ENCODE measurements at places on chromosomes 16 and 17. TPM values are rescaled to one million over a fixed set of nuclear protein-coding genes. Genes with fewer than 3 reads are reported as not detected.
A peak's percentile ranks its signal among the peaks of the same experiment; 100 is the strongest.

DNA sequence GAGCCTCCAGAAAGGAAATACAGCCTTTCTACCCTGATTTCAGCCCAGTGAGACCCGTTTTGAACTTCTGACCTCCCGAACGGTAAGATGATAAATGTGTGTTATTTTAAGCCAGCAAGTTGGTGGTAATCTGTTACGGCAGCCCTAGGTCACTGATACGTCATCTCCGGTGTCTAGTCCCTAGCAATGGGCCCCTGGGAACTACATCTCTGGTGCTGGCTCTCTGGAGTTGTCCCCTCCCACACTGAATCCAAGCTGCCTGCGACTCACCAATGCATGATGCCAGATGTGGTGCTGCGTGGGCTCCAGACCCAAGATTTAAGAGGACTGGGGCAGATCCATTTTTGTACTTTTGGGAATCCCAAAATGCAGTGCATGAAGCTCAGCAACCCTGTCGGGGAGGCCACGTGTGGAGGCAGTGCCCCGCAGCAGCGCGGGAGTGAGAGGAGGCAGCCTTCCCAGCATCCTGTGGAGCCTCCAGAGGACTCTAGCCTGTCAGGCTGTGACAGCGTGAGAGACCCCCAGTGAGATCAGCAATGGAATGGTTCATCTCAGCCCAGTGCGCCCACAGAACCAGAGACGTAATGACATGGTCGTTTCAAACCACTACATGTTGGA is 43.6 kb upstream of the USP7 start:
- H3K27me3 ChIP-seq, result peaks cover 4% of the 10 kb centered on the region
- H3K27ac ChIP-seq, result no peak overlapping the region
- H3K4me3 ChIP-seq, result no peak overlapping the region
- H3K4me1 ChIP-seq, result peaks cover 9% of the 10 kb centered on the region
- no peak for DNase-seq

DNA sequence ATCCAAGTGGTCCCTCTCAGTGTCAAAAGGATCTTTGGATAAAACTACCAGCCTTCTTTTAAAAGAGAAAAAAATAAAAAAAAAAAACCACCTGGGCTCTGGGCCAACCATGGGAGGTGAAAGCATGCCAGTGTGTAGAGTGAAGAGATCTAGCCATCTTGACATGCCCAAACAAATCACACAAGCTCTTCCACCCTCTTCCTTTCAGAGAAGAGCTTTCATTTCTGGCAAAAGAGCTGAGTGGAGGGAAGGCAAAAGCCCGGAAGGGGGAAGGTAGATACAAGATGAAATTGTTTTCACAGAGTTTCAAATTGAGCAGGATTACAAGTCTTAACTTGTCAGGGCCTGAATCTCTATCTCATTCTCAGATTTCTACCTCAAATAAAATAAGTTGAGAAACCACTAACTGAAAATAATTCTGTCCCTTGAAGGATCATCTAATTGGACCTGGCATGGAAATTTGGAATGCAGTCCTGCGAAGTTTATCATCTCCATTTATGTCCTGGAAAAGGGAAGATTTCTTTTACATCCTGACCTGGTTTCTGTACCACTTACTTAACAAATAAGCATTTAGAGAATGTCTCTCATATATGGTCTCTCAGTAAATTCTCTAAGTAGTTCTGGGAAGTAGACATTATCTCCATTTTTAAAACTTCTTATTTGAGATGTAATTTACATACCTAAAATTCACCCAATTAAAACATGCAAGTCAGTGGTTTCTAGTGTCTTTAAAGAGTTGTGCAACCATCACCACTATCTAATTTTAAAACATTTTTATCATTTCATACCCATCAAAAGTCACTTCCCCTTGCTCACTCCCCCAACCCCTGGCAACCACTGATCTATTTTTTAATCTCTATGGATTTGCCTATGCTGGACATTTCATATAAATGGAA is 93.7 kb downstream of the TANGO6 start:
- H3K4me1 ChIP-seq, result no peaks in the 10 kb centered on the region
- peaks cover 10% of the 10 kb centered on the region for H3K36me3 ChIP-seq
- H3K27ac ChIP-seq, result no peak overlapping the region
- DNase-seq, result no peak
- H3K27me3 ChIP-seq, result no peaks in the 10 kb centered on the region

GRCh38 chr17:71412803-71413202 is 708.0 kb upstream of the SOX9 start:
- DNase-seq, result no peak
- H3K36me3 ChIP-seq, result no peaks in the 10 kb centered on the region
- H3K27me3 ChIP-seq, result no peaks in the 10 kb centered on the region
- no peaks in the 10 kb centered on the region for H3K4me1 ChIP-seq

DNA sequence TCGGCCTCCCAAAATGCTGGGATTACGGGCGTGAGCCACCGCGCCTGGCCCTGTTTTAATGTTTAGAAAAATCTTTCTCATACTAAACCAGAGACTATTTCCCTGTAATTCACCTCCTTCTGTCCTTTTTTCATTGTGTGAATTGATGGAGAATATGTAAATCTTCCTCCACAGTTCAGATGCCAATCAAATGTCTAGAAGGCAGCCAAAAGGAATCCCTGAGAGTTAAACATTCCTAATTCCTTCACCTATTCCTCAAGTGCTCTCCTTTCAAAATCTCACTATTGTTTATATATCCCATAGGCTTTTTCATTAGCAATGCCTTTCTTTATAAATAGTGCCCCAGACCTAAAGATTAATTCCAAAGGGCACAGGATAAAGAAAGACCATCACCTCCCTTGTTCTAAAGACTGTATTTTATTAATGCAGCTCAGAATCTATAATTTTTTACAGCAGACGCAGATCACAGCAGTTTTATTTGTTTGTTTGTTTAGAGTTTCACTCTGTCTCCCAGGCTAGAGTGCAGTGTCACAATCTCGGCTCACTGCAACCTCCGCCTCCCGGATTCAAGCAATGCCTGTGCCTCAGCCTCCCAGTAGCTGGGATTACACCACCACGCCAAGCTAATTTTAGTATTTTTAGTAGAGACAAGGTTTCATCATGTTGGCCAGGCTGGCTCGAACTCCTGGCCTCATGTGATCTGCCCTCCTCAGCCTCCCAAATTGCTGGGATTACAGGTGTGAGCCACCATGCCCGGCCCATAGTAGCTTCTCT is 30.5 kb downstream of the COPZ2 start:
- no peak overlapping the region for H3K27ac ChIP-seq
- peaks cover 21% of the 10 kb centered on the region for H3K27me3 ChIP-seq
- no peak overlapping the region for H3K4me3 ChIP-seq
- peaks cover 9% of the 10 kb centered on the region for H3K4me1 ChIP-seq

DNA sequence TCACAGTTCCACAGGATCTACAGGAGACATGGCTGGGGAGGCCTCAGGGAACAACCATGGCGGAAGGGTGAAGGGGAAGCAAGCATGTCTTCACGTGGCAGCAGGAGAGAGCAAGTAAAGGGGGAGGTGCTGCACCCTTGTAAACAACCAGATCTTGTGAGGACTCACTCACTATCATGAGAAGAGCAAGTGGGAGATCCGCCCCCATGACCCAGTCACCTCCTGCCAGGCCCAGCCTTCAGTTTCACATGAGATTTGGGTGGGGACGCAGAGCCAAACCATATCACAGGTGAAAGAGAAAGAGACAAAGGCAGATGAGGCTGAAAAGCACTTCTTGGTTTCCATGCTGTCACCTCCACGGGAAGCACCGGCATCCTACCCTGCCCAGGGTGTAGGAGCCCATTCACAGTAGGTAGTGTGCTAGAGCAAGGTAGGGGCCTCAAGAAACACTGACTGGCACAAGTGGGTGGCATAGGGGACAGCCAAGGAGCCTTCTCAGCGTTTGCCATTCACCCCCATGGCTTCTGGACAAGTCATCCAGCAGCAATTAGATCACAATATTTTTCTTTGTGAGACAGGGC is 6.6 kb downstream of the NARF start:
- H3K27me3 ChIP-seq, result no peaks in the 10 kb centered on the region
- H3K4me3 ChIP-seq, result no peak overlapping the region
- H3K27ac ChIP-seq, result no peak overlapping the region
- H3K36me3 ChIP-seq, result peaks cover 93% of the 10 kb centered on the region
- H3K4me1 ChIP-seq, result peaks cover 13% of the 10 kb centered on the region
- DNase-seq, result no peak

- H3K4me1 ChIP-seq, result no peaks in the 10 kb centered on the region
- no peaks in the 10 kb centered on the region for H3K27me3 ChIP-seq
- DNase-seq, result no peak
- no peaks in the 10 kb centered on the region for H3K36me3 ChIP-seq
Measured at GRCh38 chr16:5756969-5757368, 659.4 kb upstream of the EEF2KMT start.

- DNase-seq, result no peak
- H3K4me1 ChIP-seq, result peaks cover 28% of the 10 kb centered on the region
- peaks cover 11% of the 10 kb centered on the region for H3K27me3 ChIP-seq
- H3K36me3 ChIP-seq, result peaks cover 8% of the 10 kb centered on the region
Measured at GRCh38 chr16:283033-283805, at the start of gene PDIA2. Gene PDIA2, plus strand, starts transcription at chr16:283164. Its CDS starts 6 bp downstream, at chr16:283170.

DNA sequence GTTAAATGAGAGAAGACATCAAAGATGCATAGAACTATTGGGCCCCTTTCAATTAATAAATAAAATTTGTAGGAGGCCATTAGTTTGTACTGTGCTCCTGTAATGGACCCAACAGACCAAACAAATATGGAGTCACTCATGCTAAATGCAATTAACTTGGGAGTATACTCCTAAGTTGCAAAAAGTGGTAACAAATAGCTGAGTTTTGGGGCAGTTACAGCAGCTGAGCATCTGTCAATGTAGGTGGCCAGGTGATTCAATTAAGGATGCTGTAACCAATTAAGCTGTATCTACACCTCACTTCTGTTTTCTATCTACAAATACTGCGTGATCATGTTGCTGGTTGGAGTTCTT is 34.9 kb downstream of the WNT9B start:
- DNase-seq, result no peak
- peaks cover 3% of the 10 kb centered on the region for H3K27me3 ChIP-seq
- H3K36me3 ChIP-seq, result no peaks in the 10 kb centered on the region
- H3K4me3 ChIP-seq, result no peak overlapping the region

GRCh38 chr17:57655553-57655952 is 89.5 kb downstream of the CCDC182 start:
- H3K36me3 ChIP-seq, result peaks cover 25% of the 10 kb centered on the region
- H3K27ac ChIP-seq, result no peak overlapping the region
- no peak for DNase-seq

DNA sequence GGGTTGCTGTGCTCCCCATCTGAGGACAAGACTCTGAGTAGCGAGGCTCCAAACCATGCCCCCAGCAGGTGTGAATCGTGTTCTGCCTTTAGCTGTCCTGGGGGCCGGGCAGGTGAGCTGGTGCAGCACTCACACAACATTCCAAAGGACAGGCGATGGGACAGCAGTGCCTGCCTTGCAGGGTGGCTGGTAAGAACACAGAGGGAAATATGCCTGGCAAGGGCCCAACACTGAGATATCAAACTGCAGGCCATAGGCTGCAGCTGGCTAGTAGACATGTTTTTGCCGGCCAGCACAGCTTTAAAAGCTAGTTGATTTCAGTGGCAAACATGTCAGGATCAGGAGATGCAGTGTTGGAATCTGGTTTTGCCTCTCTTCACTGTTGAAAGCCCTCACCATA is 23.6 kb downstream of the CLEC16A start:
- H3K27me3 ChIP-seq, result no peaks in the 10 kb centered on the region
- DNase-seq, result no peak
- no peak overlapping the region for H3K27ac ChIP-seq
- no peak overlapping the region for H3K4me3 ChIP-seq
- peaks cover 54% of the 10 kb centered on the region for H3K36me3 ChIP-seq
- H3K4me1 ChIP-seq, result peaks cover 38% of the 10 kb centered on the region

GRCh38 chr17:34874478-34874877 is 86.8 kb downstream of the CCT6B start:
- no peaks in the 10 kb centered on the region for H3K36me3 ChIP-seq
- no peaks in the 10 kb centered on the region for H3K4me1 ChIP-seq
- no peak overlapping the region for H3K27ac ChIP-seq
- H3K4me3 ChIP-seq, result no peak overlapping the region
- H3K27me3 ChIP-seq, result peaks cover 5% of the 10 kb centered on the region
- no peak for DNase-seq

- H3K4me1 ChIP-seq, result peaks cover 53% of the 10 kb centered on the region
- DNase-seq, result peak; percentile 44
- peaks cover 7% of the 10 kb centered on the region for H3K27me3 ChIP-seq
Measured at GRCh38 chr17:1714980-1715802, 5.0 kb upstream of the TLCD2 start.

DNA sequence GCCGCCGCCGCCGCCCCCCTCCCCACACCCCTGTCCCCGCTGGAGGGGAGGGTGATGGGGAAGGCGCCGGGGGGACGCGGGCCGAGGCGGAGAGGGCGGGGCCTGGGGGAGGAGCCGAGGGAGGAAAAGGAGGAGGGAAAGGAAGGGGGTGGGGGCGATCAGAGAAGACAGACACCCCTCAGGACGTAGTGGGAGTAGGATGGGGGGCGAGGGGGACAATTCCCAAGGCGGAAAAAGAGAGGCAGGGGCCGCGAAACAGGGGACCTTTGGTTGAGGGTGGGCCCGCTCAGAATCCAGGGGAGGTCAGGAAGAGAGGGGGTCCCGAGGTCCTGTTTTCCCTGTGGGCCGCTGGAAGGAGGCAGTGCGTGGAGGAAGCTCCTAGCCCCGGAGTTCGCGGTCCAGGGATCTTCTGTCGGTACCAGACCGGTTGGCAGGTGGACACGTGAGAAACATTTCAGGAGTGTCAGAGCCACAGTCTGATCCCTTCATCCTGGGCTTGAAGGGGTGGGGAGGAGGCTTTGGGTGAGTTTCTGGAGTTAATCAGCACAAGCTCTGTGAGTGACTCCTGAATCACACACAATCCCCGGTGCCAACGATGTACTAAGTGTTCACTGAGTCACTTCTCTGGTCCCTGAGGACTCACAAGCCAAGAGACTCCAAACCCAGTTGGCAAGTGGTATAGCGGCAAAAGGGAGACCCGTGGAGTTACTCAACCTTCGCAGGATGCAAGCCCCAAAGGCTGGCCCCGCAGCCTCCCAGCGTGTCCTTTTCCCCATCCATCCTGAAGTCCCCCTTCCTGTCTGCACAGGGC is at the start of gene XYLT1:
TSS of gene XYLT1 (minus strand) at position 53 of the 811 bp plus-strand sequence. CDS start 164 bp downstream, outside the sequence.
- no peaks in the 10 kb centered on the region for H3K36me3 ChIP-seq
- peaks cover 47% of the 10 kb centered on the region for H3K4me1 ChIP-seq
- no peaks in the 10 kb centered on the region for H3K27me3 ChIP-seq
- H3K27ac ChIP-seq, result peak within 1 kb of the TSS; percentile 75
- DNase-seq, result peak; percentile 65
- peak within 1 kb of the TSS; percentile 93 for H3K4me3 ChIP-seq

- no peaks in the 10 kb centered on the region for H3K36me3 ChIP-seq
- no peaks in the 10 kb centered on the region for H3K4me1 ChIP-seq
Measured at GRCh38 chr16:12601290-12601900, 202.3 kb downstream of the CPPED1 start.

Gene SYCE1L
- 18.9 TPM for total RNA-seq

Gene CACNG1
- not detected for total RNA-seq

Gene CEMP1
- total RNA-seq, result 1.0 TPM

Gene ZNF385C
- not detected for total RNA-seq

Gene TTC19
- 57.8 TPM for total RNA-seq

Gene AANAT
- not detected for total RNA-seq

All from CD4-positive, alpha-beta T cell (primary cell).